ENCODE measurements at places on chromosomes 6 and 20.

GRCh38 chr6:133203344-133203697 is 37.8 kb upstream of the EYA4 start:
- DNase-seq = no peak

DNA sequence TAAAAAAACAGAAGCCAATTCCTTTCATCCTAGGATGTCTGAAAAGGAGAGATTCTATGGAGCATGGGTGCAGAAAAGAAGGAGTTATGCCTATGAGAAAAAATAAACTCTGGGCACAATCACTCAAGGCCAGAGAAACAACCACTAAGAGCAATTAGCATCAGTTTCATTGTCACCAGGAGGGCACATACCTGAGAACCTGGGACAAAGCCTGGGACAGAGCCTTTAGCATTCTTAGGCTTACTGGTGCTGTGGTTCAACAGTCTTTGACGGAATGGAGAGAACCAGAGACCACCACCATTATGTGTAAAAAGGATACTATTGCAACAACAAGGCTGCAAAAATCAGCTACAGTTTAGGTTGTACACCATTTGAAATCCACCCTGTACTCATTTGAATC is 29.4 kb upstream of the BCKDHB start:
- no peak for DNase-seq

- DNase-seq = no peak
Measured at GRCh38 chr6:82364087-82365015, 734 bp downstream of the TPBG start.

DNA sequence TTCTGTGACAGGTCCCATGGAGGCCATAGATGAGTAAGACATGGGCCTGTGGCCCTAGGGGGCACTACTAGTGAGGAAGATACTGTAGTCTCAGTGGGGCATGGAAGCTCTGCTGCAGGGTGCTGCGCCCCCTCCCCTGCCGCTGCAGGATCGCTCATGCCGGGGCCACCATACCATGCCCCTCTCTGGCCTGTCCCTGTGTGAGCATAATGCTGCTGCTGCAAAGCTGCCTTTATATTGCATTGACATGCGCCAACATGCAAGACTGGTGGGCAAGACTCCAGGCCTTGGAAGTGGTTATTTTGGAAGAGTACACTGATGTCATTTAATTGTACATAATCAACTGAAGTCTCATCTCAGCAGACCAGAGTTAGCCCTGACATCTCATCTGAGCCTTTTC is 60.0 kb downstream of the TOX2 start:
- DNase-seq = no peak

GRCh38 chr20:64196847-64197306 is 32.6 kb downstream of the MYT1 start:
- DNase-seq = no peak

- no peak for DNase-seq
Measured at GRCh38 chr6:141513830-141514229, 618.9 kb upstream of the GJE1 start.

- DNase-seq = no peak
Measured at GRCh38 chr20:14612391-14612790, 275.0 kb upstream of the FLRT3 start.
